CD4-positive, alpha-beta T cell treated with Interleukin-17A for 4 hours (primary cell): ENCODE measurements at places on chromosomes 3 and 15.

DNA sequence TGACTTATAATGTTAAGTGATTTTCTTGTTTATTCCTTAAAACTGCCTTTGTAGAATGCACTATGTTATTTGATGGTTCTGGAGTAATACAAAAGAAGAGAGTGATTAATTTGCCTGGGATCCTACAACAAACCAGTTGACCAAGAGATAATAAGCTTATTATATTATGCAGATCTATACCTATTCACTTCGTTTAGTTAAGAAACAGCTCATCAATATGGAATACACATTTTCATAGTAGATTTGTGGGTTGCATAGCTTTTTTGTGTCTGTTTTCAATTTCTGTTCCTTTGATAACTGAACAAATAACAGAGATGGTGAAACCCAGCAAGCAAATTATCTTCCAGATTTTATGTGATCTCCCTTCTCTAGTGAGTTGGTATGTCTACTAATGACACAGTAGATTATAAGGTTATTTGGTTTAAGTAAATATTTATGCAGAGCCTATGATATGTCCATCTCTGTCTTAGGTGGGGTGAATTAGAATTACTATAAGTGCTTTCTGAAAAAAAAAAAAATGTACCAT is 443.3 kb upstream of the TPRG1 start:
- DNase-seq, result no peak

DNA sequence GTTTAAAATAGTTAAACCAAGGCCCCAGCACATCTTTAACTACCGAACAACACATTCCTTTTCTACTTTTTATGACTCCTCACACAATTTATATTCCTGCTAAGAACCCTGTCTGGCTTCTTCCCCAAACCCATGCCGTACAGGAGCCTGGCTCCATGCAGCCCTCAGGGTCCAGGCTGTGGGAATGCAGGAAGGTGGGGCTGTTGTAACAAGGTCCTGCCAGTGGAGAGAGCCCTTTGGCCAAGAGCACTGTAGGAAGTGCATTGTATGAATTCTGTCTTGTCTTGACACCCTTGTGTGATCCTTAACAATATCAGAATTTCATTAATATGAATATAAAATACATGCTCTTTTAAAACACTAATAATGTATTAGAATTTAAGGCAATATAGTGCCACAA is 563.8 kb downstream of the TBL1XR1 start:
- no peak for DNase-seq

GRCh38 chr3:155744626-155745324 is at the start of gene PLCH1:
Gene PLCH1, minus strand, starts transcription at chr3:155745071. Its CDS starts 40,847 bp downstream, at chr3:155704224.
- peak; percentile 48 for DNase-seq

GRCh38 chr3:190641564-190641963 is 127.7 kb downstream of the IL1RAP start:
- DNase-seq, result no peak

DNA sequence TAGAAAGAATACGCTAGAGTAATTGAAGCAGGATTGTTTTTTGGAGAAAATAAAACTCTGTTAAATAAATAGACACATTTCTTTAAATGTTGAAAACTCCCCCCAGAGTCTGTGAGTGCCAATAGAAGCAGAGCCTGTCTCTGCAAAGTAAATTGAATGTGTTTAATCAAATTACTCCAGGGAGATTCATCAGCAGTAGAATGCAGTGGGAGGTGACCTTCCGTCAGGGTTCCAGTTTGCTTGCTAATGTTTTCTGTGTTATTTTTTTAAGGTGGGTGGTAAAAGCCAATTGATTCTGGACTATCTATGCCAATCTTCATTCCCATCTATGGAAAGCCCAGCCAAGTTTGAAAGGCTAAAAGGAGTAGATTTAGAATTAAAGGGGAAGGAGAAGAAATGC is 612.4 kb upstream of the GRM7 start:
- no peak for DNase-seq

DNA sequence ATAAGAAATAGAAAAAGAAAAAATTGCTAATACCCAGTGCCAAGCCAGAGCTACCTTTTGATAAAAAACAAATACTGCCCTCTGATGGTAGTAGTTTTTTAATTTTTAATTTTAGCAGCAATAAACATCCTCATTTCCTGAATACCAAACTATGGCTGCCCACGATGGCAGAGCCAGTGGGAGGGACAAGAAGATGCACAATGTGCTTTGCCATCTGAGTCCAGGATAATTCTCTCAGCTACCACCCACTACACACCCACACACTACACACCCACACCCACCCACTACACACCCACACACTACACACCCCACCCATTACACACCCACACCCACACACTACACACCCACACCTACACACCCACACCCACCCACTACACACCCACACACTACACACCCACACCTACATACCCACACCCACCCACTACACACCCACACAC is 17.8 kb downstream of the CEP19 start:
- peak; percentile 25 for DNase-seq

DNA sequence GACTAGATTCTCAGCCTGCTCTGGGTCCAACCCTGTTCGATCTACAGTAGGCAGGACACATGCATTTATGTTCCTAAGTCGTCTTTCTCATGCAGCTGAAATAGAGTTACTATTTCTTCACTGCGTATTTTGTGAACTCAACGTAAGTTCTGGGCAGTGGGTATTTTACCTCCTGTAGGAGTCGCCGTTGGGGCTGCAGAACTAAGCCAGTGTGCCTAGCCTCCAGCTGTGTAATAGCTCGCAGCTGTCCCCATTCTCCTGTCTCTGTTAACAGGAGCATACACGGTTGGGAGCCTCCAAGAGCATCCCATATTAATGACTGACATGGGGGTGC is 58.4 kb upstream of the HRH1 start:
- DNase-seq, result no peak

- no peak for DNase-seq
Observed at GRCh38 chr15:29440541-29440940, 170.9 kb upstream of the NSMCE3 start.

- DNase-seq, result no peak
Observed at GRCh38 chr3:141807277-141808033, 44.2 kb downstream of the GRK7 start.

- no peak for DNase-seq
Observed at GRCh38 chr15:81419332-81419943, 45.4 kb upstream of the TMC3 start.

DNA sequence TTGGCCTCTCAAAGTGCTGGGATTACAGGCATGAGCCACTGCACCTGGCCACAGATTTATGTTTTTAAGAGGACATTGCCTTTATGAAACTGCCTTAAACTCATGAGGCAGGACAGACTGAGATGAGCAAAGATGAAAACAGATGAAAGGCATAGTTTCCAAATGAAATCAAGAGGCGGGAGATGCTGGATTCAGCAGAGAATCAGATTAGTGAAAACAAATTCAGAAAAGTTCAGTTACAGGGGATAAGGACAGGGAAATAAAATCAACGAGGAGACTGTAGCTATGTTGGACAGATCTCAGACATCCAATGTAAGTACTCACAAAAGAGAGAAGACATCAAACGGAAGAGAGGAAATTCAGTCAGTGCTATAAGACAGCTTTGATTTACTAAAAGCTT is 68.1 kb downstream of the ADAMTSL3 start:
- no peak for DNase-seq

DNA sequence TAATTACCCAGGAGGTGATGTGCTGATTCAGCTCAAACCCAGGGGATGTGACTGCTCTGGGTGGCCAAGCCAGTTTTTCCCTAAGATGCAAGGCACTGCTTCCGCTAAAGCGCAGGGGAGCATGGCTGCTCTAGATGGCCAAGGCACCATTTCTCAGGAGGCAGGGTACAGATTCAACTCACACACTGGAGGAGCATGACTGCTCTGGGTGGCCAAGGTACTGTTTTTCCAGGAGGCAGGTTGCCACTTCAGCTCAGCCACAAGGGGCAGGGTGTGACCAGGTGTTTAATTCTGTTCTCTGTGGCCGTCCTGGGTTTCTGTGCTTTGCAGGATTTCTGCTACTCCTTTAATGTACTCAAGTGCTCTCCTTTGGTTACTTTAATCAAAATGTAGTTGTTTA is 659.3 kb upstream of the ARRDC4 start:
- no peak for DNase-seq

DNA sequence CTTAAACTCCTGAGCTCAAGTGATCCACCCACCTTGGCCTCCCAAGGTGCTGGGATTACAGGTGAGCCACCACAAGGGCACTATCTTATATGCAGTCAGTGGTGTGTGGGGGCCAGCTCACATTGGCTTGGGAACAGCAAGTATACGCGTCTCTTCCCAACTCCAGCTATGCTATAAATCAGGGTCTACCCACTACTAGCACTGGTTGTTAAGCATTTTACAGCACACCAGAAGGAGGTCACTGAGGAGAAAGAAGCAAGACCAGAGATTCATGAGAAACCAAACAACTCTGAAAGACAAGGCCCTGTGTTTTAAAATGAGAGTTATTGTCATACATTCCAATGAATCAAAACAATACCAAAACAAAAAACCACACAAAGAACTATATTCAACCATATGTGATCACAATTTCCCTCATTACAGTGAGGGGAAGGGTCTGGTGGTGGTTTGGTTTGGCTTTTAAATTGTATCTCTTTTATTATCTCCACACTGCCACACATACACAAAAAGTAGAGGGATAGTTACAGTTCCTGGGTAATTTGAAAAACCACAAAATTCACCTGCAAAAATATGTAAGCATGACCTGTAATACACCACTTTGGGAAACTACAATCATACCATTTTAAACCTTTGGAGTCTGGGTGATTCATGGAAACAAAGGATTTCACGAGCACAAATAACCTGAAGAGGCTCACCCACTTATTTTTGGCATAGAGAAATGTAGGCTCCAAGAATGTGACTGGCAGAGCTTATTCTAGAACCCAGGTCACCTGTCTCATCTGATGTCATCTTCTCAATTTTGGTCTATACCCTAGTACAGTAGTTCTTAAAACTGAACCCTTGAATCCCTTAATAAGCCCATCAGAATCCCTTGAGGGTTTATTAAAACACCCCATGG is 5.2 kb downstream of the MAGI1 start:
- no peak for DNase-seq

DNA sequence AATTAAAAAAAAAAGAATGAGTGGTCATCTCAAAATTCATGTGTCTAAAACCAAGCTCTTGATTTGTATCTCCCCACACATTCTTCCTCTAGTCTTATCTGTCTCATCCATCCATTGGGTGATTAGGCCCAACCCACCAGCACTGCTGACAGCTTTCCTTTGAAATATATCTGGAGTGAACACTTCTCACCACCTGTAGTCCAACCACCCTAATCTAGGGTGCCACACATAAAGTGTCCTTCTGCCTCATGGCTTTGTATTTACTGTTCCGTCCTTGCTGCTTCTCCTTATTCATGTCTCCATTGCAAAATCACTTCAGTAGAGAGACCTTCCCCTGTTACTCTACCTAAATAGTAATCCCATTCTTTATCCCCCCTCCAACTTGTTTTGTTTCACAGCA is 82.4 kb upstream of the PTX3 start:
- no peak for DNase-seq

GRCh38 chr3:129315998-129316247 is 37.3 kb downstream of the HMCES start:
- no peak for DNase-seq

- no peak for DNase-seq
Observed at GRCh38 chr3:115397433-115397832, 225.9 kb upstream of the GAP43 start.

- no peak for DNase-seq
Observed at GRCh38 chr3:170614214-170614966, 28.5 kb upstream of the SLC7A14 start.

- peak; percentile 58 for DNase-seq
Observed at GRCh38 chr3:196569003-196569516, 600 bp downstream of the FBXO45 start.

DNA sequence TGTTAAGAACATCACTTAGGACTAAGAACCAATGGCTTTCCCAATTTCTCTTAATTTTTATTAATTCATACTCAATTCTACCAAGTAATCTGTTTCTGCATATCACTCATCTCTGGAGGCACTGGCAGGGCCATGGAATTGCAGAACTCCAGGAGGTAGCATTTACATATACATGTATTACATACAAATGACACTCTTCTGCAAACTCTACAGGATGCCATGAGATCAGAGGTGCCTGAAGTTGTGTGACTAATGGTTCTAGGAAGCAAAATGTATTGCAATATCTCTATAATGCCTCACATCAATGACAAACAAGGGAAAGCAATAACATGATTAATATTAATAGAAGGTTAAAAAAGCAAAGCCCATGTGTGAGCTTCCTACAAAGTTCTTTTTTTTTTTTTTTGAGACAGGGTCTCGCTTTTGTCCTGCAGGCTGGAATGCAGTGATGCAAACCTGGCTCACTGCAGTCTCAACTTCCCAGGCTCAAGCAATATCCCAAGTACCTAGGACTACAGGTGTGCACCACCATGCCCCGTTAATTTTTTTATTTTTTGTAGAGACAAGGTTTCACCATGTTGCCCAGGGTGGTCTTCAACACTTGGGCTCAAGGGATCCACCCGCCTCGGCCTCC is 33.0 kb downstream of the DENND6A start:
- no peak for DNase-seq

DNA sequence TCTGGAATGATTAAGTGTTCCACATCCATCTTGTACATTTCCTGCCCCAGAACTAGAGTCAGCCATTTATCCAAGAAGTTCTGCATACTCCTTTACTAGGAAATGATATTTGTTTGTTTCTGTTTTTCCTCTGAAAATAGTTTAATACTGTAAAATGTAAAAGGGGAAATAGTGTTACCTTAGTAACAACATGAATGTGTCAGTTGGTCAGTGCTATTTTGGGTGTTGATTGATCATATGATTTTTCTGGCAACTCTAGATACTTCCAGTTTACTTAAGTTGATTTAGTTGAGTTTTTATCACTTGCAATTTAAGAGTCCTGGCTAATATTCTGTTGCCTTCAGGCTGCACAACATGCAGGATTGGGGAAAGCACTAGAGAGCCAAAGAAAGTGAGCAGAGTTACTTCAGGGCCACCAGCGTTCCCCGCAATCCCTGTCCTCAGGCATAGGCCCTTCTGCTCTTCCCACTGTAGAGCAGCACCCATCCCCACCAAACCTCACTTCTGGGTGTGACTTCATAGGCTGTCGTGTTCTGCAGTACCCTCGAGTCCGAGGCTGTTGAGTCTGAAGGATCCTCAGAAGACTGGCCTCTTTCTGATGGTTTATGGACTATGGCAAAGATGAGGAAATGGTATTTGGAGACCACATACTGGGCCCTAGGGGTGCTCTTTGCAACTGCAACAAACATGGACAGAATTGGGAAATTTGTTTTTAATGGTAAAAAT is 69.0 kb downstream of the CHD2 start:
- no peak for DNase-seq

DNA sequence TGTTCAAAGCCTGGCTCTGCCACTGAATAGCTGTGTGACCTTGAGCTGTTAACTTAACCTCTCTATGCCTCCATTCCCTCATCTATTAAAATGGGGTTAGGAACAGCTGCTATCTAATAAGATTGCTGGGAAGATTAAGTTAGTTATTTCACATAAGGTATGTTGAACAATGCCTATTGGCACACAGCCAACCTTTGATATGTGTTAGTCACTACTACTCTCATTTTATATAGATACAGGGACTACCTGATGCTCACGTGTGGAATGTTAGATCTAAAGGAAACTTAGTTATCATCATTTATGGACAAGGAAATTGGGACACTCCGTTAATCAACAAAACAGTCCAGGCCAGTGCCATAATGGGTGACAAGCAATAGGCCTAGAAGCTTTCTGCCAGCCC is 332.4 kb upstream of the PPP2R3A start:
- no peak for DNase-seq
